ENCODE measurements at places on chromosomes 13 and 19.

DNA sequence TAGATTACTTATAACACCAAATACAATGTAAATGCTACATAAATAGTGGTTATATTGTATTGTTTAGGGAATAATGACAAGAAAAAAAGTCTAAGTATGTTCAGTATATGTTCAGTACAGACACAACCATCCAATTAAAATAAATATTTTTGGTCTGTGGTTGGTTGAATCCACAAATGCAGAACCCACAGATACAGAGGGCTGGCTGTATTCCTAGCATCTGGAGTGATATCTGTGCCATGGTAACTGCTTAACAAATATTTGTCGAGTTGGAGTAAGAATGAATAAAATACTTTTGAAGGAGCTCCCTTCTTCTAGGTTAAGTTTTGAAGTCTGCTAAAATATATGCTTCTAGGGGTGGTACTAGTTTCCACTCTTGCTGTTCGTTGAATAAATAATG, 241.0 kb downstream of the KLF5 start:
- no peak for DNase-seq

DNA sequence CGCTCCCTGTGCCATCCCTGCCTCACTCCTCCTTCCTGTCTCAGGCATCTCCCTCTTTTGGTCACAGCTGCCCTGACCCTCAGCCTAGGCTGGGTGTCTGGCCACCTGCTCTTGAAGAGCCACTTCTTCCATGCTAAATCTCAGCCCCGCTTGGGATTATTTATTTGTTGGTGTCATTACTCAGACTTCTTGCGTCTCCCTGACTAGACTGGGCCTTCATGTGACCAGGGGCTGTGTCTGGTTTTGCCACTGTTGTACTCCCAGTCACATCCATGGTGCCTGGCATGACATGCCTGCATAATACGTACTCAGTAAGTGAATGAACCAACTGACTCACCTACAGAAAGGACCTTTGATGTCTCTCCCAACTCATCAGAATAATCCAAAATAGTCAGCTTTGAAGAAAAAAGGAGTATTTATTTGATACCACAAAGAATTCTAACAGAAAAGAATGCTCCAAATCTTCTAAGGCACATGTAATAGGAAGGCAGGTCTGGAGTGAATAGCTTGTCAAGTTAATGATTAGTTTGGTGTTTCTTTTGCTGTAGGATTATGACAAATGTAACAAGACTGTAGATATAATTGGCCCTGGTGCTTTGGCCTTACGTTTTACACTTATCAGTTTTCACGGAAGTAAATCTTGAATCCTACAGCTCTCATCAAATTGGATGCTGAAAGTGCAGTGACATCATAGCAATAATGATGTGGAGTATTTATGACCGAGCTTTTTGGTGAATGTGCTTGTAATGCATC, 84.0 kb downstream of the ALOX5AP start:
- DNase-seq: no peak

DNA sequence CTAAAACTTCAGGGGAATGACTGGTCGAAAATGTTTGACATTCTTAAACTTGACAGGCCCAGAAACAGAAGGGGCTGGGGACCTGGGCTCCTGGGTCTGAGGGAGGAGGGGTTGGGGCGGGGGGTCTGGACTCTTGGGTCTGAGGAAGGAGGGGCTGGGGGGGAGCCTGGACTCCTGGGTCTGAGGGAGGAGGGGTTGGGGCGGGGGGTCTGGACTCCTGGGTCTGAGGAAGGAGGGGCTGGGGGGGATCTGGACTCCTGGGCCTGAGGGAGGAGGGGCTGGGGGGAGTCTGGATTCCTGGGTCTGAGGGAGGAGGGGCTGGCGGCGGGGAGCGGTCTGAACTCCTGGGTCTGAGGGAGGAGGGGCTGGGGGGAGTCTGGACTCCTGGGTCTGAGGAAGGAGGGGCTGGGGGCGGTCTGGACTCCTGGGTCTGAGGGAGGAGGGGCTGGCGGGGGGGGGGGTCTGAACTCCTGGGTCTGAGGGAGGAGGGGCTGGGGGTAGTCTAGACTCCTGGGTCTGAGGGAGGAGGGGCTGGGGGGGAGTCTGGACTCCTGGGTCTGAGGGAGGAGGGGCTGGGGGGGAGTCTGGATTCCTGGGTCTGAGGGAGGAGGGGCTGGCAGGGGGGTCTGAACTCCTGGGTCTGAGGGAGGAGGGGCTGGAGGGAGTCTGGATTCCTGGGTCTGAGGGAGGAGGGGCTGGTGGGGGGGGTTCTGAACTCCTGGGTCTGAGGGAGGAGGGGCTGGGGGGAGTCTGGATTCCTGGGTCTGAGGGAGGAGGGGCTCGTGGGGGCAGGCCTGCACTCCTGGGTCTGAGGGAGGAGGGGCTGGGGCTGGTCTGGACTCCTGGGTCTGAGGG, 5.5 kb upstream of the KLK6 start:
- DNase-seq: peak; percentile 6

DNA sequence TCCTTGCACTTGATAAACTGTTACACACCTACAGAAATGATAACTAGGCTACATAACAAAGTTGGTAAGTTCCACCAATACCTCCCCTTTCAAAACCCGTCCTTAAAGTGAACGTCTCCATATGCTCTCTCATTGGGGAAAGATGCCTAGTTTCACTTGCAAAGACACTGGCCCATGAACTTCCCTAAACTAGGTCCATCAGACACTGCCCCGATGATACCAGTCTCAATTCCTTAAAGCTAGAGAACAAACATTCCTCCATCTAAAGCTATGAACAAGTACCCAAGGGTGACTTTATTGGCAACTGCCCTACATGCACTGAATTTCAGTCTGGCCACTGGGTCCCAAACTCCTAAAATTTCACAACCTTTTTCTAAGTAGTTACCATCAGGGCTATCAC, 39.9 kb downstream of the FOXO1 start:
- no peak for DNase-seq

GRCh38 chr13:84894749-84895148, 904.5 kb downstream of the SLITRK6 start:
- DNase-seq: no peak

GRCh38 chr13:113948034-113948742, 25.7 kb downstream of the C13orf46 start:
- no peak for DNase-seq

- no peak for DNase-seq
Measured at GRCh38 chr13:33367926-33368325, 82.4 kb upstream of the STARD13 start.

GRCh38 chr19:1262623-1263123, 6.5 kb upstream of the CIRBP start:
- no peak for DNase-seq
